ENCODE measurements at places on chromosomes 3 and 15. TPM values are rescaled to one million over a fixed set of nuclear protein-coding genes. Genes with fewer than 3 reads are reported as not detected.

Gene ACKR2
- 0.12 TPM for polyA plus RNA-seq

Gene RTP4
- 1.0 TPM for polyA plus RNA-seq

Gene FGD5
- 0.03 TPM for polyA plus RNA-seq

Gene PIERCE2
- polyA plus RNA-seq, result 4.0 TPM

Gene COL6A6
- polyA plus RNA-seq, result 0.11 TPM

Gene SHQ1
- 15.2 TPM for polyA plus RNA-seq

Gene MCF2L2
- 0.05 TPM for polyA plus RNA-seq

Gene GOLGA6B
- not detected for polyA plus RNA-seq

Gene ADAMTSL3
- 0.14 TPM for polyA plus RNA-seq

Gene PDCD6IP
- 146 TPM for polyA plus RNA-seq

Gene C3orf22
- polyA plus RNA-seq, result not detected

Data from fibroblast of lung (primary cell).